Tibial artery (tissue), 4 donors: ENCODE measurements at places on chromosomes 2 and 18.

DNA sequence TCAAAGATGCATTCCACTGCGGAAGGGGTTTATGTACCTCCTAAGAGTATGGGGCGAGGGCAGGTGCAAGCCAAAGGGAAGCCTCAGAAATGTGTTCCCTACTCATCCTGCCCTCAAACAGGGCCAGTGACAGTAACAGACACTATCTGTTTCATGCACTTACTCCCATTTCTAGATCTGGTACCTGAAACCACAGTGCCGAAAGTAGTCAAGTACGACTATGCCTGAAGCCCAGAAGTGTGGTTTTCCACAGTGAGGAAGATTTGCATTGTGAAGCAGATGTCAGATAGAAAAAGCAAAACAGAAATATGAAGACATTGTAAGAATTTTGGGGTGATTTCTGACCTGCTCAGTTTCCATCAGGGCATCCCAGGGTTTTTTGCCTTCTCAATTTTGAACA, 748.7 kb downstream of the RNF144A start:
- H3K4me1 ChIP-seq: no peaks in the 10 kb centered on the region
- no peak overlapping the region for H3K4me3 ChIP-seq
- no peak overlapping the region for H3K27ac ChIP-seq
- H3K27me3 ChIP-seq: no peaks in the 10 kb centered on the region
- H3K36me3 ChIP-seq: no peaks in the 10 kb centered on the region

DNA sequence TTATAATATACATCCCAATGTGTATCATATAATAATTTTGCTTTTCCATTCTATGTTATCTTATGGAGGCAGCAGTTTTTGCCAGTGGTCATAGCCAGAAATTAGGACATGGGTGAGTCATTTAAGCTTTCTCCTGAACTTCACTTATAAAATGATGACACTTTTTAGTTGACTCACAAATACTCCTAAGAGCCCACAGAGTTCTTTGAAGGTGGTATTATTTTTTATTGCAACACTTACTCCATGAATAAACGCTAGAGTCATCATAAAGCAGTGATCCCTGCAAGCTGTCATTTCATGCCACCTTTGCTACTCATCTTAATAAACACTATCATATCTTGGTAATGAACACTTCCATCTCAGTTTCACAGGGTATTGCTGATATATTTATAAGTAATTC, 69.9 kb upstream of the MAPRE2 start:
- H3K27ac ChIP-seq: no peak overlapping the region
- no peak for DNase-seq
- no peaks in the 10 kb centered on the region for H3K36me3 ChIP-seq
- H3K27me3 ChIP-seq: no peaks in the 10 kb centered on the region
- H3K4me3 ChIP-seq: no peak overlapping the region

GRCh38 chr2:8925411-8925810, 78.1 kb downstream of the MBOAT2 start:
- no peaks in the 10 kb centered on the region for H3K27me3 ChIP-seq
- H3K36me3 ChIP-seq: peaks cover 4% of the 10 kb centered on the region
- H3K27ac ChIP-seq: no peak overlapping the region
- H3K4me1 ChIP-seq: no peaks in the 10 kb centered on the region
- H3K4me3 ChIP-seq: no peak overlapping the region

DNA sequence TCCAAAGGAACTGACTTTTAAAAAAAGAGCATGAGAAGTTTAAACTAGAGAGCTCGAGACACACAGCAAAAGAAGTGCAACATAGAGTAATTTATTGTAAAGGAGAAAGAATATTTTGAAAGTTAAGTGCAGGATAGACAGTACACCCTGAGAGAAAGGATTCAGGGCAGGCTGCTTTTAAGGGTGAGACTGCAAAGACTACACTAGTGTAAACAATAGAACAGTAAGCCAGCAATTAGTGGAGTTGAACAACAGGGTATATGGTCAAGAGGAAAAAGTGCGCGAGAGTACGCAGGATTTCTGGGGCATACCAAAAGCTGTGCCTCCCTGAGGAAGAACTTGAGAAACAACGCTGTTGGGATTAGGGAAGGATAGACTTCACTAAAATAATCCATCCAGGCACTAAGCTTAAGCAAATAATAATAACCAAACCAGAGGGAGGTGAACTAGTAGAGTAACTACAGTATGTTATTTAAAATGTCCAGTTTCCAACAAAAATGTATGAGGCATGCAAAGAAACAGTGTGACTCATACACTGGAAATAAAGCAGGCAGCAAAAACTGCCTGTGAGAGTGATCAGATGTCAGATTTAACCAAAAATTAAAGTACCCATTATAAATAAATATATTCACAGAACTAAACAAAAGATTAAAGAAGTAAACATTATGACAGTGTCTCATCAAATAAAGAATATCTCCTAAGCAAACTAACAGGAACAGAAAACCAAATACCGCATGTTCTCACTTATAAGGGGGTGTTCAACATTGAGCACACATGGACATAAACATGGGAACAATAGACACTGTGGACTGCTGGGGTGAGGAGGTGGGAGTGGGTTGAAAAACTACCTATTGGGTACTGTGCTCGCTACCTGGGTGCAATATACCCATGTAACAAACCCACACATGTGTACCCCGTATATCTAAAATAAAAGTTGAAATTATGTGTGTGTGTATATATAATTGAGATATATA, 40.5 kb upstream of the EMILIN2 start:
- H3K36me3 ChIP-seq: no peaks in the 10 kb centered on the region
- H3K27ac ChIP-seq: no peak overlapping the region
- DNase-seq: no peak
- H3K4me3 ChIP-seq: no peak overlapping the region
- H3K4me1 ChIP-seq: peaks cover 12% of the 10 kb centered on the region
- no peaks in the 10 kb centered on the region for H3K27me3 ChIP-seq

DNA sequence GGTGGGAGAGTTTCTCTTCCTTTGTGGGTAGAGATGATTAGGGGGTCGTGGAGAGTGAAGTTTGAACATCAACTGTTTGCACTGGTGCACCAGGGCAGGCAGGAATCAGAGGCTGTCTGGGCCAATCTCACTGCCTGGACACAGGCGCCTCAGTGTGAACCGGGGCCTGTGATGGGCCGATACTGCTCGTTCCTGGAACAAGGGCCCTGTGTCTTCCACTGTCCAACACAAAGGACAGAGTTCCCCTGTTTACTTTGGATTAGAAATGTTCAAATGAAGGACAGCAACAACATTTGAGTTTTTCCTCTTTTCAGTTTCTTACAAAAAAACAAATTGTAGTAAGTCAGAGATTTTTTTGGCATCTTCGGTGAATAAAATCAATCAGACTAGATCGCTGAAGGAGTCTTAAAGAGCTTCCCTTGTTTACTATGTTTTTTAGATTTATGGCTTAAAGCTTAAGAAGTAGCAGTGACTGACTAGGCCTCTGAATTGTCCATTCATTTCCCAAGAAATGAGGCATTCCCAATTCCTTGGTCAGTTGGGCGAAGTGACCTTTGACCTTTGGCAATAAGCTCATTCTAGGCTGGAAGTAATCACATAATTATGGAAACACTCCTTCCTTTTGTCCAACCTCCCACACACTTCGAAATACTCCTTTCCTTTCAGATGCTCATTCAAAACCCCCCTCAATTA, 11.6 kb upstream of the TGFA start:
- H3K27me3 ChIP-seq: no peaks in the 10 kb centered on the region
- DNase-seq: no peak
- no peaks in the 10 kb centered on the region for H3K4me1 ChIP-seq
- H3K4me3 ChIP-seq: no peak overlapping the region
- H3K36me3 ChIP-seq: no peaks in the 10 kb centered on the region
- H3K27ac ChIP-seq: no peak overlapping the region

GRCh38 chr2:178700136-178700535, 107.1 kb downstream of the TTN start:
- no peak overlapping the region for H3K4me3 ChIP-seq
- no peak overlapping the region for H3K27ac ChIP-seq
- no peaks in the 10 kb centered on the region for H3K27me3 ChIP-seq
- no peaks in the 10 kb centered on the region for H3K36me3 ChIP-seq
- no peak for DNase-seq
- H3K4me1 ChIP-seq: no peaks in the 10 kb centered on the region

GRCh38 chr2:5990086-5990485, 297.9 kb downstream of the SOX11 start:
- no peaks in the 10 kb centered on the region for H3K27me3 ChIP-seq
- H3K4me1 ChIP-seq: no peaks in the 10 kb centered on the region
- H3K27ac ChIP-seq: no peak overlapping the region

- H3K36me3 ChIP-seq: no peaks in the 10 kb centered on the region
- DNase-seq: no peak
- H3K4me3 ChIP-seq: no peak overlapping the region
These were observed 12.0 kb upstream of the ATP6V1C2 start for GRCh38 chr2:10709290-10709939.

GRCh38 chr18:79410731-79411613, 15.2 kb downstream of the NFATC1 start:
- peaks cover 12% of the 10 kb centered on the region for H3K36me3 ChIP-seq
- no peaks in the 10 kb centered on the region for H3K27me3 ChIP-seq
- no peak overlapping the region for H3K27ac ChIP-seq
- no peak overlapping the region for H3K4me3 ChIP-seq
- DNase-seq: no peak

- H3K36me3 ChIP-seq: no peaks in the 10 kb centered on the region
- DNase-seq: no peak
These were observed 191.8 kb upstream of the RBBP8 start for GRCh38 chr18:22741318-22741717.

DNA sequence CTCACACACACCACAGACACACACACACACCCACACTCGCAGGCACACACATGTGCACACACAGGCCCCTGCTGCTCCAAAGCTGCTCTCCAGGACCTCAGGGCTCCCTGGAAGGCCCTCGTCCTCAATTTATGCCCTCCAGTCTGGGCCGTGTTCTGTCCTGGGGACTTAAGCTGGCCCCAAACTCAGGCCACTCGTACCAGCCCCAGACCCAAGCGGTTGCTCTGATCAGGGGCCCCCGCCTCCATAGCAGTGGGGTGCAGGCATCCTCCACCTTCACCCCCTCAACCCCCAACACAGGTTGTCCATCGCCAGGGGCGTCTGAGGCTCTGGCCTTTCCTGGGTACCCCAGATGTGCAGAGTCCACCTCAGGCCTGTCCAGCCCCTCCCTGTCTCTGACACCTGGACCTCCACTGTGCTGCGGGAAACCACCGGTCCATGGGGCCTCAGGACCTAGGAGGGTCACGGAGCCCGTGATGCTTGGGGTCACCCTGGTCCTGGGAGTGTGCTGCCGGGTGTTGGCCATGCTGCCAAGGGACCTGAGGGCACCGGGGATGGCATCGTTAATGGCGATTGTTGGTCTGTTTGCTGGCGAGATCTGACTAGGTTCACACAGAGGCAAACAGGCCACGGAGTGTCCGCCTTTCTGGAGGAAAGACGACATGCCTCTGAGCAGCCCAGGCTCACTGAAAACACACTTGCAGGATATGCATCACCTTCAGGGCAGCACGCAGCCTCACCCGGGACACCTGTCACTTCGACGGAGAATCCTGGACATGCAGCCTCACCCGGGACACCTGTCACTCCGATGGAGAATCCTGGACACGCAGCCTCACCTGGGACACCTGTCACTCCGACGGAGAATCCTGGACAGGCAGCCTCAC, 155.6 kb downstream of the NDUFA10 start:
- DNase-seq: peak; percentile 61
- H3K27me3 ChIP-seq: no peaks in the 10 kb centered on the region
- no peaks in the 10 kb centered on the region for H3K36me3 ChIP-seq
- H3K4me1 ChIP-seq: no peaks in the 10 kb centered on the region

- no peak overlapping the region for H3K4me3 ChIP-seq
- no peaks in the 10 kb centered on the region for H3K36me3 ChIP-seq
- DNase-seq: no peak
- H3K4me1 ChIP-seq: no peaks in the 10 kb centered on the region
- no peak overlapping the region for H3K27ac ChIP-seq
- H3K27me3 ChIP-seq: no peaks in the 10 kb centered on the region
These were observed 27.9 kb upstream of the ASNSD1 start for GRCh38 chr2:189633392-189633811.

GRCh38 chr18:22169011-22169888, at the start of gene GATA6:
GATA6 (plus strand) TSS chr18:22169589; CDS start chr18:22171145, 1,556 bp downstream.
- H3K27me3 ChIP-seq: no peaks in the 10 kb centered on the region
- H3K27ac ChIP-seq: peak within 1 kb of the TSS; percentile 97
- no peaks in the 10 kb centered on the region for H3K4me1 ChIP-seq
- H3K4me3 ChIP-seq: peak within 1 kb of the TSS; percentile 93

- H3K4me1 ChIP-seq: no peaks in the 10 kb centered on the region
- no peaks in the 10 kb centered on the region for H3K27me3 ChIP-seq
- H3K4me3 ChIP-seq: no peak overlapping the region
- no peaks in the 10 kb centered on the region for H3K36me3 ChIP-seq
These were observed 29.2 kb downstream of the NOSTRIN start for GRCh38 chr2:168831662-168832061.

GRCh38 chr2:79576451-79576850, 63.6 kb downstream of the CTNNA2 start:
- H3K36me3 ChIP-seq: no peaks in the 10 kb centered on the region
- DNase-seq: no peak
- no peaks in the 10 kb centered on the region for H3K27me3 ChIP-seq
- H3K4me1 ChIP-seq: no peaks in the 10 kb centered on the region
- no peak overlapping the region for H3K4me3 ChIP-seq

DNA sequence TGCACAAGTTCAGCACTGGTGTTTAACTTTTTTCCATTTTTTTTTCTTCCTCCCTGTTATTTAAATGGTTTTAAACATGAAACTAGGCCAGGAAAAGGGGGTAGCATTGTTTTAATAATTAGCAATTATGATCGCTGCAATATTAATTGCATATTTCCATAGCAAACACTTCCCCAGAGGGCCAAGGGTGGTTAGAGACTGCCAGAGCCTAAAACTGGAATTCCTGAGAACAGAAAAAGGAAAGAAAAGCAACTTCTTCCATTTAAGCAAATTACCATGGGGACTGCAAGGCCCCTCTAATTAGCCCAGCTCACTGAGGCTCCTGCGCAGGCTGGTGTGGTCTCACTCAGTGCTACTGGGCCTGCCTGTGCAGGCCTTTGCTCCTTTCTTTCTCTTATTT, 201.5 kb downstream of the SMAD2 start:
- DNase-seq: no peak
- no peak overlapping the region for H3K4me3 ChIP-seq
- H3K27ac ChIP-seq: no peak overlapping the region
- no peaks in the 10 kb centered on the region for H3K4me1 ChIP-seq
- H3K36me3 ChIP-seq: no peaks in the 10 kb centered on the region

- no peaks in the 10 kb centered on the region for H3K36me3 ChIP-seq
- peak overlapping the region; percentile 85 for H3K27ac ChIP-seq
- DNase-seq: no peak
- H3K27me3 ChIP-seq: no peaks in the 10 kb centered on the region
- peaks cover 89% of the 10 kb centered on the region for H3K4me1 ChIP-seq
These were observed 122.6 kb downstream of the SMAD7 start for GRCh38 chr18:48828194-48828545.

GRCh38 chr2:10860081-10860813, 47.7 kb upstream of the PDIA6 start:
- no peak for DNase-seq
- H3K36me3 ChIP-seq: no peaks in the 10 kb centered on the region
- no peaks in the 10 kb centered on the region for H3K4me1 ChIP-seq
- H3K4me3 ChIP-seq: no peak overlapping the region
- H3K27ac ChIP-seq: no peak overlapping the region
